ENCODE measurements at places on chromosomes 11 and 22. TPM values are rescaled to one million over a fixed set of nuclear protein-coding genes. Genes with fewer than 3 reads are reported as not detected.
A peak's percentile ranks its signal among the peaks of the same experiment; 100 is the strongest.

The SCN4B gene
- total RNA-seq: 3.3 TPM

DNA sequence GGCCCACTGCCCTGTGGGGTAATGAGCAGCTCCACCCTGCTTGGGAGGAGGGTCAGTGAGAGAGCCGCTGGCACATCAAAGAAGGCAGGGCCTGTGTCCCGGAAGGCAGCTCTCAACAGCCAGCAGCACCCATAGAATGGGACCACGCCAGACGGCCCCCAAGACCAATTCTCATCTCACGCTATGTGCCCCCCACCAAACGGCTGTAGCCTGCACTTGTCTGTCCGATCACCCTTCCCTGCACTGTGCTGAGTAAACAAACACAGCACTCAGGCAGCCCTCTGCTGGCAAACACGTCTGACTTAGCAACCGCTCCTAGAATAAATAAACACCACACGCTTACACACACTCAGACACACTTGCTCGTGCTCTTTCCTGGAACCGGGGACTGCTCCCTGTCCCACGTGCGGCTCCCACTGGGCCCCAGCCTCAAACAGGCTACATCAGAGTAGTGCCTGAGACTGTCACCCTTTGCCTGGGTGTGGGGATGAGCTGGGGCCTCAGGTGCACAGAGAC lies 53.2 kb upstream of the CDON start:
- DNase-seq: peak; percentile 75

The BRMS1 gene
- 52.0 TPM for total RNA-seq

DNA sequence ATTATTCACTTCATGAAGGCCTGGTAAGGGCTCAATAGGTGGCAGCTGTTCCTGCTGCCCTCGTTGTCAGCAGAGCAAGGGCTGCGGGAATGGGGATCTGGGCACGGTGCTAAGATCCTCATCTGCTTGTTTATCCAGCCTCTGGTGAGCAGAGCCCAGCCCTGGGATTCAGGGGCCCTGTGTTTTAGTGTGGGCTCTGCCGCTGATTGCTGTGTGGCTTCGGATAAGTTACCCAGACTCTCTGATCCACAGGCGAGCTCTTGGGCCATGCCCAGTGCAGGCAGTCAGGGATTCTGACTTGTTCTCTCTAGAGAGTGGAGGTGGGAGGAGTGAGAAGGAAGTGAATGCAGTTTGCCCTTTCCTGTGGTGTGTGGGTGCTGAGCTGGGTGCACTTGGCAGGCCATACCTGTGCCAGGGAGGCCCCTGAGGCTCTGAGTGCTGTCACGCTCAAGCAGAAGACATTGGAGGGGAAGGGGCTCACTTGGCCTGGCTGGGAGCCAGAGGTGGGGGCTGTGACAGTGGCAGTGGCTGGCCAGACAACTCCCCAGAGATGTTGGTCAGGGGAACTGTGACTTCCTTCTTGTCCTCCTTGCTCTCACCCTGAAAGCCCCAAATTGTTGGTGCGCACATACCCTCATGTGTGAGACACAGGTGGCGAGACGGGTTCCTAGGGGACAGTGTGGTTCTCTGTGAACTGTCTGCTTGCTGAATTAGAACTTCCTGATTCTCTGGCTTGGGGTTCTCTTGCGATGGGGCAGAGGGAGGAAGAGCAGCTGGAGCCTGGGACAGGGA lies 43.7 kb downstream of the CD82 start:
- DNase-seq: no peak

The PPFIA1 gene
- total RNA-seq: 78.0 TPM

The TMEM135 gene
- 46.8 TPM for total RNA-seq

- no peak for DNase-seq
Observed at GRCh38 chr22:20111045-20111688, 4.7 kb upstream of the RANBP1 start.

GRCh38 chr11:6606471-6607189 lies 3.1 kb downstream of the ILK start:
- DNase-seq: peak; percentile 81

DNA sequence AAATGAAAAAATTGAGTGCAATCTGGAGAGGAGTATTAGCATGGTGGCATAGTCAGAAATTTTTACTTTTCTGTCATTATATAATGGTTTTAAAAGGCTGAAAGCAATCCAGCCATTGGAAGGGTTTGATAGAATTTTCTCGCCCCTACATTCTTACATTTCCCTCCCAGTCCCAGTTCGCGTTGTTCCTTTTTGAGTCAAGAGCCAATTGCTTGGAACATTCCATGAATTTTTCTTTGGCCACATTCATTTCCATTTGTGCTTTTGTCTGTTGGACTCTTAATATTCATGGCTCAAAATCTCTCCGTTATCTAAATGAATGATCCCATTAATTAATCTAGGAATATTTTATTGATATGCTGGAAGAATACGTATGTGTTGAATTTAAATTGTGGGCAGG lies 66.0 kb downstream of the GRK3 start:
- DNase-seq: no peak

DNA sequence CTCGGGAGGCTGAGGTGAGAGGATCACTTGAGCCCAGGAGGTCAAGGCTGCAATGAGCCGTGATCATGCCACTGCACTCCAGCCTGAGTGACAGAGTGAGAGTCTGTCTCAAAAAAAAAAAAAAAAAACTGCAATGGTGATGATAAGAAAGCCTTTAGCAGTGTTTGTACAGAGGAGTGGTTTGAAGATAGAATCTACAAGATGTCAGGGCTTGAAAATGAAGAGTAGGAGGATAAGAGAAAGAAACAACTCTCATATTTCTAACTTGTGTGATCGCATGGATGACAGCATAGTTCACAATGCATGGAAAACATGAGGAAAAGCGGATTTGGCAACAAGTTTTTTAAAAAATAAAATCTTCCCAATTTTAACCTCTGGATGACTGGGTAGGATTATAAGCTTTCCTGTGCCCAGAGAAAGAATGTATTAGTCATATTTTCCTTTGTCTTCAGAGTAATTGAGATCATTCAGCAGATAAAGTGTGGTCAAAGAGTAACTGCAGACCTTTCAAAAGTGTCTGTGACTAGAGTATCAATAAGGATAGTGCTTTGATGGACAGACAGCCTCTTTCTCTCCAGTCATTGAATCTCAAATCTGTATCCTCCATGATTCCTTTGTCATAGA lies 328.1 kb downstream of the CASP12 start:
- DNase-seq: no peak

The RIC3 gene
- 48.0 TPM for total RNA-seq

The SLC22A12 gene
- total RNA-seq: not detected

The APOA4 gene
- total RNA-seq: not detected

GRCh38 chr11:1845561-1846452 lies 7.0 kb downstream of the TNNI2 start:
- DNase-seq: no peak

GRCh38 chr11:116376547-116376946 lies 396.2 kb downstream of the BUD13 start:
- DNase-seq: no peak

DNA sequence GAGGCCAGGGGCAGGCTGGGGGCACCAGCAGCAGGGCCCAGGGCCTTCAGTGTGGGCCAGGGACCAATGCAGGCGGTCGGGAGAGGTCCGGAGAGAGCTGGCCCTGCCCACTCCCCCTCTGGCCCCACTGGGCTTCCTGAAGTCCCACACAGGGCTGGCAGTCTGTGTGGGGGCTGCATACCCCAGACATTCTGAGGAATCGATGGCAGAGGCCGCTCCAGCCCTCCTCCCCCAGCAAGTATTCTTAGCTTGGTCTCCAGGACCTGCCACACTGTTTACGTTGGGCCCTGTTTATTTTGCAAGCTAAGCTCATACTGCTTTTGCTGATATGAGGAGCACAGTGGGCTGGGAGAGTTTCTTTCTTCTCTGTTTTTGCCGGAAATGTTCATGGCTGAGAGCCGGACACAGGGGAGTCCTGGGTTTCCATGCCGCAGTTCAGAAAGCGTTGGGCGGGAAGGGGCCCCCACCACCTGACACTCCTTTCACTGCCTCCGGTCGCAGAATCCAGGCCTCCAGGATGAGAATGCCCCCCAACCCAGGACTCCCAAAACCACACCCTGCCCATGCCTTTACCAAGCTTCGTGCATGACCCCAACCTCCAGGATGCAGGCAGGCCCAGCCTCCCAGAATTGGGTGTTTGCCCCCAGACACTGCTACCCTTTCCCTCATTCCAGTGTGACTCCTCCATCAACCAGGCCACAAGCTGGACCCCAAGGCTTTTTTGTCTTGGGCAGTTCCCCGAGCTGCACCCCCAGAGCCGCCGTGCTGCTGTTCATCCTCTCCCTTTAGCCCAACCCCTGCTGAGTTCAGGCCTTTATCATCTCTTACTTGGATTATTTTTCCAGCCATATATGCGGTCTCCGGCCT lies 81.8 kb upstream of the KCNQ1OT1 start:
- peak; percentile 11 for DNase-seq

GRCh38 chr11:70424765-70425344 lies 26.5 kb downstream of the CTTN start:
- DNase-seq: no peak

The KCNQ1OT1 gene
- total RNA-seq: 2.1 TPM

- no peak for DNase-seq
Observed at GRCh38 chr11:13891911-13892310, 70.6 kb upstream of the SPON1 start.

GRCh38 chr11:64874308-64875240 lies 3.8 kb downstream of the EHD1 start:
- DNase-seq: no peak

DNA sequence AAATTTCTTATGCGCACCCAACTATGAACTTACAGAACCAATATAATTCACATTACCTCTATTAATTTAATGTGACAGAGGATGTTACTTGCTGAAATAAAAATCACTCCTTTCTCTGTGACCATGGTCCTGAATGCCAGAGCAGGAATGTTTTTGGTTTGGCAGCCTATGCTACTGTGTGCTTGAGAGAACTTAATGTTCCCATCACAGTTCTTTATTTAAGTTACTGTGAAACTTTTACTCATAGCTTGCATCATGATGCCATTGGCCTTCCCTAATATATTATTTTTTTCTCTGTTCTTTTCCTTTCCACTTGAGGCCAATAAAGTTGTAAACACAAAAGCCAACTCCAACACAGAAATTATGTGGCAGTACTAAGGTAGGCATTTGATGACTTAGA lies 142.2 kb downstream of the FAM76B start:
- no peak for DNase-seq

DNA sequence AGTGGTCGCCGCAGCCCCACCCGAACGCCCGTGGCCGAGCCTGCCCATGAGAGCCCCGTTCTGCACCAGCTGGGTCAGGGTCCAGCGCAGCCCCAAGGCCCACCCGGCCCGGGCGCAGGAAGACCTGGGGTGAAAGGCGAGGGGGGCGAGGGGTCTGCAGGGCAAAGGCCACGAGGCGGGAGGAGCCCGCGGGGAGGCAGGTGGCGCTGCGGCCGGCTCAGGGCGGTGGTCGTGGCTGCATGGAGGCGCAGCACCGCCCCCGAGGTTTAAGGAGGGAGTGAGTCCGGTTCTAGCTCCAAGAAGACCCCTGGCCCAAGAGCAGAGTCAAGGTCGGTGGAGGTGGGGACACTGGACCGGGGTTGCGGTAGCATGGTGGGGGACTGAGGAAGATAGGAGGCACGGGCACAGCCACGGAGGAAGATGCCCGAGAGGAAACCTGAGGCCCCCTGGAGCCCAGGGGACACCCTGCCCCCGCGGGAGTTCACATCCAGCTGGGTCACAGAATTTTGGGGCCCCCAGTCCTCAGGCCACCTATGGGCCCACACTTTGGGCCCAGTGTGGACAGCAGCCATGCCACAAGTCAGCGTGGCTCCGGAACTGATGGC lies 514 bp upstream of the HDAC10 start:
- no peak for DNase-seq

The TMEM191C gene
- total RNA-seq: 1.3 TPM

DNA sequence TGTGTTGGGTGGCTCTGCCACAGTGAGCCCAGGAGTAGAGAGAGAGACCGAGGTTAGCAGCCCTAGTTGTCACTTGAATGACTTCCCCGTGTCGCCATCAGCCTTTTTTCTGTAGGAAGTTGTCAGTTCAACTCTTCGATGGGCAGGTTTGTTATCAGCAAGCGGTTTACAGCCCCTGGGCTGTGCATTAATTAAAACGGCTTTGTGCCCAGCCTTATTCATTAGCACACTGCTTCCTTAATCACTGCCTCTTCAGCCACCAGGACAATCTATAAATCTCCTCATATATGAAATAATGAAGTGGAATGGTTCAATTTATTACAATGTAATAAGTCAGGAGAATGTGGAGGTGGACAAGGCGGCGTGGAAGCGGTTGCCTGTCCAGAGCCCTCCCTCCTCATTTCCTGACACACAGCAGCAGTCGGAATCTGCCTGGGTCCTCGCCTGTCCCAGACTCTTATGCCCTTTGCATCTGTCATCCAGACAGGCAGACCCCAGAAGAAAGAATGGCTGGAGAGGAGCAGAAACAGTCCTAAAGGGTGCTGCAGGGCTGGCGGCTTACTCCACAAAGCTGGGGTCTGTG lies 122.4 kb upstream of the OPCML start:
- no peak for DNase-seq

- no peak for DNase-seq
Observed at GRCh38 chr22:41568811-41569210, 8.0 kb downstream of the CSDC2 start.

DNA sequence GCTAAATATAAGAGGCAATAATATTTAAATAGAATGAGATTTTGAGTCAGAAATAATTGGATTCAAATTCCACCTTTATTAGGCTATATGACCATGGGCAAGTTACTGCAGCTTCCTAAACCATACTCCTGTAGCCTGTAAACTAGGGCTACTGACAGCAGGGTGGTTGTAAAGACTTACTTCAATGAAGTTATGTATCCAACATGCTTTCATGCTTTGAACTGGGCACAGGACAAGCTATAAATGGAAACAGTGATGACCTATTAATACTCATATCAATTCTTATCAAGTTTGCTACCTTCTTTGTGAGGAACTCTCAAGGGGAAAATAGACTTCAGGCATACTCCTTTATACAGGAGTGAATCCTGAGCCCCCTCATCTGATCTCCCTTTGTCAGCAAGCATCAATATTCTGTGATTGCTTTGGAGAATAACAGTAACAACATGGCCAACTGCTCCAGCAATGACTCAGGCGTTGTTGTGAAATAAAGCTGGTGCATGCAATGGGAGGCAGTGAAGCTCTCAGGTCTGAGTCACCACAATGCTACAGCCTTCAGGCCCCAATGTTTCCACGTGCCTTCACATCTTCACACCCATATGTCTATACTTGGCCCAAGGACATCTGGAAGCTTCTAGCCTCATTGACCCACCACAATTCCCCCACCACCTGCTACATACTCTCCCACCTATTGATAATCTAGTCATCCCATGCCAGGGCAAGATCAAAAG lies 102.5 kb downstream of the KCNA4 start:
- no peak for DNase-seq

DNA sequence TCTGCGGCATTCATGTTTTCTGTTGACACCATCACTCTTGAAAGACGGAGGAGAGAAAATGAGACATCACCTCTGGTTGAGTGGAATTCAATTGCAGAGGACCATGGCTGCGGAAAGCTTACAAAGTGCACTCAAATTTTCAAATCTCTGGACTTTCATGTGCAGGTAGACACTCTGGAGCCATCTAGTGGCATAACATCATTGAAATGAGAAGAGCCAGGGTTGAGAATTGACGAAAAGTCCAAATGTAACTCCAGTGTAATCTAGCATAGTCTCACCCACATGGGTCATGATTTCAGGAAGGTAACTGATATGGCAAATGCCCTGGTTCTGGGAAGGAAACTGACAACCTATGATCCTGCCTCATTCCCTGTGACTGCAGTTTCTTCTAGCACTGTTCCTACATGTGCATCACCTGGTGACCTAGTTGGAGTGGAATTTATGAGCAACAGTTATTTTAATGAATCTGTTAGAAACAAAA lies 687.8 kb downstream of the KCNA4 start:
- no peak for DNase-seq

GRCh38 chr11:14942745-14943144 lies 29.4 kb downstream of the CALCA start:
- no peak for DNase-seq

Data from breast epithelium (tissue), 4 donors.